Esophagus muscularis mucosa (tissue), 4 donors: ENCODE measurements at places on chromosomes 7 and 10.

- no peak for DNase-seq
These were observed 19.2 kb downstream of the ANKRD7 start for GRCh38 chr7:118243695-118244094.

DNA sequence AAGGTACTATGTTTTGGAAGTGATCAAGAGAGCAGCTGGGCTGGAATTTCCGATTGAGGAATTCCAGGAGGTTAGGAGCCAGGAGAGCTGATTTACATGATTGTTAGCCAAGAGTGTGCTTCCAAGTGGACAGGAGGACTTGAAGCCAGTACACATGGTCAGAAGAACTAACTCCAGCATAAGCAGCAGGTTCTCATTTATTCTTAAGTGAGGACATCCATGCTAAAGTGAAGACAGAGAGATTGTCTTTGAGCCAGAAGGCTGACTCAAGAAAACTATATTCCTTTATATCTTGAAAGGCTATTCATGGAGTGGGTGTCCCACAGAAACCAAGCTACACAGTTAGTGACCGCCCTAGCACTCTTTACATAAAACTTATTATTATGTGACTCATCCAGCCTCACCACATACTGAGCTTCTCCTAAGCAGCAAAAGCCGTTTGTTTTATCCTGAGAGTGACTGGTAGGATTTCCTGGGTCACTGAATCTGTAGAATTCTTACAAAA lies 56.7 kb upstream of the SEMA3A start:
- no peak for DNase-seq

- no peak for DNase-seq
These were observed 4.3 kb upstream of the ANKRD61 start for GRCh38 chr7:6026820-6027311.

- DNase-seq = no peak
These were observed 79.9 kb upstream of the AGR3 start for GRCh38 chr7:16961641-16962040.

DNA sequence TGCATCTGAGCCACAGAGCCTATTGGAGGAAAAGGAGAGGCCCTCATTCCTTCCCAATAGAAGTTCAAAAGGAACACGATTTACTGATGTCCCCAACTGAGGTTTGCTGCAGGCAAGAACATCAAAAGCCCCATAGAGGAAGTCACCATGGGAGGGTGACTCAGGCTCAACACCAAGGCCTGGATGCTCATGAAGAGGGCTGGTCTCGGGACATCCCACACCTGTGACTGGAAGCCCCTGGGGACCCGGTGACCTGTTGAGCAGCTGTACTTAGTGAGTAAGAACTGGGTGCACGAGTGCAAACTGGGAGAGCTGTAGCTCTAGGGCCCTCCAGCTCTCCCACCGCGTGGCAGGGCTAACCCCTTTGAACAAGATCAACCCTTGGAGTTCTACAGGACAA lies 38.0 kb downstream of the CYTH3 start:
- no peak for DNase-seq
